ENCODE measurements at places on chromosomes 7 and 10. TPM values are rescaled to one million over a fixed set of nuclear protein-coding genes. Genes with fewer than 3 reads are reported as not detected.

The PTF1A gene
- polyA plus RNA-seq = not detected

The PCDH15 gene
- polyA plus RNA-seq = not detected

The METTL27 gene
- 0.21 TPM for polyA plus RNA-seq

The KCNH2 gene
- 0.18 TPM for polyA plus RNA-seq

GRCh38 chr10:45602082-45602730 is 70.4 kb downstream of the ZFAND4 start:
- DNase-seq = no peak

GRCh38 chr7:99631295-99632109 is 14.8 kb downstream of the ZSCAN25 start:
- peak; percentile 78 for DNase-seq

- no peak for DNase-seq
Observed at GRCh38 chr10:35909121-35909720, 267.1 kb upstream of the FZD8 start.

The UCMA gene
- 0.04 TPM for polyA plus RNA-seq

The LRRC4 gene
- polyA plus RNA-seq = 0.61 TPM

The NUPR2 gene
- not detected for polyA plus RNA-seq

All from psoas muscle (tissue), 8 donors.